ENCODE measurements at places on chromosomes 4 and X. TPM values are rescaled to one million over a fixed set of nuclear protein-coding genes. Genes with fewer than 3 reads are reported as not detected.

DNA sequence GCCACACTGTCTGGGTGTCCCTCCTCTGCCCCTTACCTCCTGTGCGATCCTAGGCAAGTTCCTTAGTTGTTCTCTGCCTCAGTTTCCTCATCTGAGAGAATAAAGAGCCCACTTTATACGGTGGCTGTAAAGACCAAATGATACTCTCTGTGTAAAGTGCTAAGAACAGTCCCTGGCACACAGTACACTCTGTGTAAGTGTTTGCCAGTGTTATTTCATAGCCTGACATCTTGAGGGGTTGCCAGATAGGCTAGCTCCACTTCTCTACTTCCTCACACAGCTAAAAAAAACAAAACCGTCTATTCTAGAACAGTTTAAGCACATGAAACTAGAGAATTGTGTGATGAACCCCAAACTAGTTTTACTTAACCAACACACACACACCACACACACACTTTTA lies 17.1 kb downstream of the SPON2 start:
- no peak for DNase-seq

Gene RPS3A
- 4,908 TPM for polyA plus RNA-seq

Gene EGF
- 3.9 TPM for polyA plus RNA-seq

GRCh38 chr4:57144466-57144865 lies 34.3 kb upstream of the IGFBP7 start:
- DNase-seq, result no peak

Gene ITM2A
- 89.1 TPM for polyA plus RNA-seq

DNA sequence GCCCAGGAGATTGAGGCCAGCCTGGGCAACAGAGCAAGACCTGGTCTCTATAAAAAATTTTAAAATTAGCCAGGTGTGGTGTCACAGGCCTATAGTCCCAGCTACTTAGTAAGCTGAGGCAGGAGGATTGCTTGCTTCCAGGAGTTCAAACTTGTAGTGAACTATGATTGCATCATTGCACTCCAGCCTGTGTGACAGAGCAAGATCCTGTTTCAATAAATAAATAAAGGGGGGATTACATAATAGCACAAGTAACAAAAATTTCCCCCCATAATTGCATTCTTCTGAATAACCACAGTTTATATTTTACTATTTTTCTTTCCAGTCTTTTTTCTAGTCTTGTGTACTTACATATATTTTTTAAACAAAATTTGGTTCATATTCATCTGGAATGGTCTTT lies 135.6 kb downstream of the CHIC2 start:
- DNase-seq, result no peak

DNA sequence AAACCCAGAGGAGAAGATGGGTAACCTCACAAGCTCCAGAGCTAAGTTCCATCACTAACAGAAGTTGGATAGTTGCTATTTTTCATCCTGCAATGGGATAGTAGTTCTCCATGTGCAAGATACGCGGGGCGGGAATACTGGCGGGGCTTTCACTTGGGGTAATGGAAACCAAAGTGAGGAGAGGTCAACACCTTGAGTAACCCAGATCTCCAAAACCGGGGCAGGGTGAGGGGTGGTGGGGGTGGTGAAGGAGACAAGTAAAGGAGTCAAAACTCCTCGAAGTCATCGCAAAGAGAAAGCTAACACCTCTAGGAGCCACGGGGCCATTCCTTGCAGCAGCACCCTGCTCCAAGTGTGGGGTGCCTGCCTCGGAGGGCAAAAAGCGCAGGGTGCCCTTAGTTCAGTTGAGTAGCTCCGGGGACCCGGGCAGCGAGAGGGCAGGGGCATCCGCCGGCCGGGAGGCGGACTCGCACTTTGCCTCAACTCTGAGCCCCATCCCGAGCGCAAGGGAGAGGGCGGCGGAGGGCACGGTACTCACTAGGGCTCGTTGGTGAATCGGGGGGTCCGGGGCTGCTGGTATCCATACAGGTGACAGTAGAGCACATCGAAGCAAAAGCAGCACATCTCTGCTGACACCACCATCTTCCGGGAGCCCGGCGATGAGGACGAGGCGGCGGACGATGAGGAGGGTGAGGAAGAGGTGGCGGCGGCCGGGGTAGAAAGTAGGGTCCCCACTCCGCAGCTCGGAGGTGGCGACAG lies 645 bp downstream of the AMMECR1 start:
- no peak for DNase-seq

Gene SYP
- 2.6 TPM for polyA plus RNA-seq

Gene FGA
- 1.0 TPM for polyA plus RNA-seq

Gene OPRPN
- polyA plus RNA-seq, result not detected

- DNase-seq, result no peak
Observed at GRCh38 chrX:338836-339400, 20.3 kb upstream of the GTPBP6 start.

DNA sequence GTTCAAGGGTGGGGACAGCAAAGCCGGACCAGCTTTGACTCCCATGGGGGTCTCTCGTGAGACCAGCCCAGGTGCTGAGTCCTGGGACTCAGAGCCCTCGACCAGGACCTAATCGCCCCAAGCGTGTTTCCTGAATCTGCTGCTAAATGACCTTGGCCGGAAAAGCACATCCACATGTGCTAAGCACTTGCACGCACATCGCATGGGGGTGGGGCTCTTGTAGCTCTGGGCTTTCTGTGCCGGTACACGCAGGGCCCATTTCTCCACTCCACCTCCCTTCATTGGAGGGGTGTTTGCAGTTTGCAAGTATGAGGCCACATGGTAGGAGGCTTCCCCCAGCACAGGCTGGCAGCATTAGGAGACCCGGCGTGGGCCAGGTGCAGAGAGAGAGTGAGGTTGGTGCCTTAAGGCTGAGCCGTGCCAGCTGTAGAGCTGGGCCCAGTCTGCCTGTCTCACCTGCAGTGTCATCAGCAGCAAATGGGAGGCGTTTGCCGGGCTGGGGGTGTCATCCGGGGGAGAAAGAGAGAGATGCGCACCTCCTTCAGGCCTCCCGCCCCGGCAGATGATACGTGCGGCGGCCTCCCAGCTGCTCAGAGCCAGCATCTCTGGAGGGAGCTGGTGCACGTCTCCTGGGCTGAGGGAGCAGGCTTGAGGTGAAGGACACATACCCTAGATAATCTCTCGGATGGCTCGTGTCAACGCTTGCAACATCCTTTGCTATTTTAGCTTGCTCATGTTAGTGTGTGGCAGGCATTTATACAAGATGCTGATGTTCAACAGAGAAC lies 45.2 kb upstream of the CLCN4 start:
- no peak for DNase-seq

- no peak for DNase-seq
Observed at GRCh38 chr4:10606483-10607155, 77.9 kb downstream of the CLNK start.

- no peak for DNase-seq
Observed at GRCh38 chrX:38142610-38143009, 78.1 kb downstream of the SRPX start.

DNA sequence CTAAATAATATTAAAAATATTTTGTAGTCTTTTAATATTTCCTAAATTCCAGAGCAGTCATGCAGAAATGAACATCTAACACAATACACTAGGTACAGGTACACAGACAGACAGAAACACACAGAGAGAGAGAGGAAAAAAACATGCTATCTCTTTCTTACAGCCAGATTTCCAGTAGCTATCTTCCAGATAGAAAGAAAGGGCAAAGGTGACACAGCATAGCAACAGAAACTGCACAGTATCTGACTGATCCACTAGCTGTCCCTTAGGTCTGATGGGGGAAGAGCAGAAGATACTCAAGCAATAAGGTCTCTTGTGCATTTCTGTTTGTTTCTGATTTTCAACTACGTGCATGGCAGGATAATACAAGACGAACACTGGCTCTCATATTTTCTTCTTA lies 7.8 kb downstream of the FBXW7 start:
- DNase-seq, result no peak

GRCh38 chrX:2188330-2188792 lies 312.4 kb downstream of the DHRSX start:
- DNase-seq, result peak; percentile 47

DNA sequence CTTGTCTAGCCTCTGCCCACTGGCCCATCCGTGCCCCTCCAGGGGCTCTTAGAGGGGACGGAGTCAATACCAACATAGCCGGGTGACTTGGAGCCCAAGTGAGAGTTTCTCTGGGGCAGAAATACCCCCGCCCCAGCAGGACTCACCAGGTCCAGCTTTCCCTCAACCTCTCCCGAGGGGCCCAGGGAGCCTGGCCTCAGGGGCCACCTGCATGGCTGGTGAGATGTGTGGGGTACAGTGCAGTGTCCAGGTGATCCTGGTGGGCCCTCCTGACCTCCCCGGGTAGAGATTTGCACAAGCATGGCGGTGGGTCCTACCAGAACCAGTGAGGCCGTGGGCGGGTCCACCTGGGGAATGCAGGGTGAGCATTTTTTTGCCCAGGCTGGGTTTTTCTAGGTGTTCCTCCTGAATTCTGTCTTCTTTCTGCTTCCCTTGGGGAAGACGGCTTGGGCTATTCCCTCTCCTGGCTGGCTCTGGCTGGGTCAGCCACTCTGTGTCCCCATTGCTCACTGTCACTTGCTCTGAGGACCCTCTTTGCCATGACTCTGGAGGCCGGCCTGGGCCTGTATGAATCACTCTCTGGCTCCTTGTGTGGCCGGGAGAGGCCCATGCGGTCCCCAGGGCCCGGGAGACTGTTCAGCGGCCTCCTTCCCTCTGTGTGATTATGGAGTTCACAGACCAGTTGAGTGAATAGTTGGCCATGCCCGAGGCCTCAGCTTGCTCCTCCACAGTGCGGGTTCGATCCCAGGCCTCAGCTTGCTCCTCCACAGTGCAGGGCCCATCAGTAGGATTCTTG lies 71.0 kb upstream of the NKX1-1 start:
- no peak for DNase-seq

DNA sequence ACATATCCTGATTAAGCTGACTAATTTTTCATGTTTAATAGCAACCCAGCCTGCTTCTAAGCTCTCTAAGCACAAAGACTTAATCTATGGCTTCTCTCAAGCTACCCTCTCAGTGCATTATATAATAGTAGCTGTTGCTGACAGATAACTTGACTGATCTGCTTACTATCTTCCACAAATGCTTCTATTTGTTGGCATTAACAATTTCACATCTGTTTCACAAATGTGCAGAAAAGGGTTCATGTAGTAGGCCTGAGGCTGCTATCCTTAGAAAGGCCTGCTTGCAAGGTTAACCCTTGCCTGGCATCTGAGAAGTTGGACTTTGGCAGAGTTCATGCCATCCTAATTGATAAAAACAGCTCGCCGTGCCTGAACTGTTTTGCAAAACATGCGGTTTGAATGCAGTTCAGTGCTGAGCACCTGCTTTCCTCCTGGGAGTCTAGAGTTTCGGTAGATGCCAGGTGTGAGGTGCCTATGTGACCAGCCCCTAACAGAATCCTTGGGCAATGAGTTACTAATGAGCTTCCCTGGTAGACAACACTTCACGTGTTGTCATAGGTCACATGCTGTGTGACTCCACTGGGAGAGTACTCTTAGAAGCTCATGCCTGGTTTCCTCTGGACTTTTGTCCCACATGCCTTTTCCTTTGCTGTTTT lies 68.4 kb downstream of the NSG1 start:
- no peak for DNase-seq

- no peak for DNase-seq
Observed at GRCh38 chr4:138537731-138538490, 295.8 kb upstream of the SLC7A11 start.

DNA sequence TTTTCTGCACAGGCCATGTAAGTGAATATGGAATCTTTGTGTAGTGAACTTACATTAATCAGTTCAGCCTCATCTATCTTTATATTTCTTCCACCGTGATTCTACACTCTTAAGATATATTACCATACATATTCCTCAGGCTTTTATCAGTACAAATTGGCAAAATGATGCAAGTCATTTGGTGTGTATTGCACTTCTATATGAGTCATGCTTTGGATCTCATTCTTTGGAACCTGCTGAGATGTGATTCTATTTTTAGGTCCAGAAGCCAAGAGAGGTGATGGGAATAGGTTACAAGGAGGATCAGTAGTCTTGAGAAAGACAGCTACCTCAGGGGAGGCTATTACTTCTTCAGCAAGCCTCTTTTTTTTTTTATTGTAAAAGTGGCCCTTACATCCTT lies 204.4 kb downstream of the ZNF330 start:
- DNase-seq, result no peak

GRCh38 chr4:158581161-158581560 lies 59.5 kb downstream of the RXFP1 start:
- DNase-seq, result no peak

Gene KLHL4
- polyA plus RNA-seq, result 8.3 TPM

GRCh38 chr4:17884511-17884910 lies 73.7 kb downstream of the NCAPG start:
- DNase-seq, result no peak

Gene CXorf51A
- not detected for polyA plus RNA-seq

DNA sequence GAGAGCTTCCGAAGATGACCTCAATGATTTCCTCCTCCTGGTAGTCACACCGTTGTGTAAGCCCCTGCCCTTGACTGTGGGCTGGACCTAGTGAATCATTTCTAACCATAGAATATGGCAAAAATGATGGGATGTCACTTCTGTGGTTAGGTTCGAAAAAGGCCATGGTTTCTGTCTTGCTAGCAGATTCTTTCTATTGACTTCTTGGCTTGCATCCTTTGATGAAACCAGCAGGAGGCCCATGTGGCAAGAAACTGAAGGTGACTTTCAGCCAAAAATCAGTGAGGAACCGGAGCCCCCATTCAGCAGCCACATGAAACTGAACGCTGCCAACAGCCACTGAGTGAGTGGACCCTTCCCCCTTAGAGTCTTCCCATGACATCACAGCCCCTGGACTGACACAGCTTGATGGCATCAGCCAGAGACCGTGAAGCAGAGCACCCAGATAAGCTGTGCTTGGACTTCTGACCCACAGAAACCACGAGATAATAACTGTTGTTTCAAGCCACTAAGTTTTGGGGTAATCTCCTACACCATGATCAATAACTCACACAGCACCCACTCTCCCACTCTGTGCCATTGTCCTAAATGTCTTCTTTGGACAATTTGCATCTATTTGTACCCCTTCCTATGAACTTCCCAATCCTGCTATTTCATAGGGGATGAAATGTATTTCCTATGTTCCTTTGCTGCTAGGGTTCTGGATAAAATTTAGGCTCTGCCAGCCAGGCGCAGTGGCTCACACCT lies 148.0 kb upstream of the STX18 start:
- no peak for DNase-seq

DNA sequence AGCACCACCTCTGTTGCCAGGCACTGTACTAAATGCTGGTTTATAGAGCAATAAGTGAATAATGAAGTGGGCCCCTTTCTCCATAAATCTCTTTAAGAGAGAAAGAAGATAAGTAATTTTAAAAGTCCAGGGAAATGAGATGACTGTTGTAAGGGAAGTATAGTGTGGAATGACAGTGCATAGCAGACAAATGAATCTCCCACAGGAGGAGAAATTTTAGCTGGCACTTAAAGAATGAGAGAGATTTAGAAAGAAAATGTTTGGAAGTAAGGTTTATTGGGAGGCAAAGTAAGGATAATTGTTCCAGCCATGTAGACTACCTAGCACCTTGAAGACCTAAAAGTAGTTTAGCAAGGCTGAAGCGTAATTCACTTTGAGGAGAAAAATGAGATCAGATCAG lies 1081.1 kb upstream of the PABPC4L start:
- no peak for DNase-seq

Gene NSG1
- polyA plus RNA-seq, result 4.0 TPM

Gene SSX4B
- not detected for polyA plus RNA-seq

DNA sequence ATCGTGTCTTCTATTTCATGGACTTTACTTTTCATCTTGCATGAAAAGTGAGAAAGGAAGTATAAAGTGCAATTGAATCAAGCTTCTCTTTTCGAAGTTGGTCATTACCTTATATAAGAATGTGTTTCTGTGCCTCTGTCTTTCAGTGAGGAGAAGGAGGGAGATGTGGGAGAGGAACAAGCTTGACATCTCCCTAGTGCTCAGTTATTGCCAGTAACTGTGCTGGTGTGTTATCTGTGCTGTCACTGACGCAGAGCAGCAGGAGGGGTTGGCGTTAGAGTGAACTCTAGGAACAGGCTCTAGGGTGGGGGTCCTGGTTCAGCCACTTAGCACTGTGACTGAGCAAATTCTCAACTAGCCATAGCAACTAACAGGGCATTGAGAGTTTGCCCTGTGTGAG lies 34.0 kb upstream of the TBC1D9 start:
- no peak for DNase-seq
